CMK (cell line): ENCODE measurements at places on chromosomes 5 and 9.

DNA sequence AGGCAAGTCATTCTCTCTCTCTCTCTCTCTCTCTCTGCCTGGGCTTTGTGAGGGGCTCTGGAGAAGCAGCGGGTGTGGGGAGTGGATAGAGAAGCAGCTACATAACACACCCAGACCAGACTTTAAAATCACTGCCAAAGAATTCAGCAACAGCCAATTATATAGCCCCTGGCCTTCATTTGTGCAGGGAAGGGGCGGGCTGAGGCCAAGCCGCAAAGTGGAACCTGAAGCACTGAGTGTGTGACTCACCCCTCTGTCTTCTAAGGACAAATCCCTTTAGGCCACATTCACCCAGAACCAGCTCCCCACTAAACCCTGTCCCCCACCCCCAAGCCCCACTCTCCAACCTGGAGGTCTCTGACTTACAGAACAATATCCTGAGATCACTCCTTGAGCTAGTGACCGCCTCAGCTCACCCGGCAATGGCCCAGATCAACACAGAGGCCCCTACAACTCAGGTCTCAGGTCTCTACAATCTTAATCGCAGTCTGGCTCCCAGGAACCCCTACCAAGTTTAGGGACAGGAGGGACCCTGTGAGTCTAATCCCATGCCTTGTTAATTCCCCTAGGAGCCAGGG, 6.0 kb downstream of the B4GALT1 start:
- no peak for DNase-seq

DNA sequence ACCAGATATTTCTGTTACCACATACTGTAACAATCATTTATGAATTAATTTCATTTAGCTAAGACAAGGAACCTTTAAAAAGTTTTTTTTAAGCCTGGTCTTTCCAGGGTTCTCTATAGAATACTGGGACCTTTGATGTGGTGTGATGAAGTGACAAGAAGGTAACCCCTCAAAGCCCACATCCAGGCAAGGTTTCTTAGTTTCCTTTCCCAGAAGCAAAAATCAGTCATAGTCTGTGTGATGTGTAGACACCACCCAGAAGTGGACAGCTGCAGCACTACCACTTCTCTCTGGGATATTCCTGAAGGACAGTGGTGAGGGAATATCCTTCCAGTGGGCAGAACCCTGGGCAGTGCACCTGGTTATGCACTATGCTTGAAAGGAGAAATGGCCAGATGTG, 115.6 kb downstream of the TTC39B start:
- DNase-seq, result no peak

- DNase-seq, result no peak
Measured at GRCh38 chr9:88013035-88013434, 38.7 kb upstream of the CDK20 start.

DNA sequence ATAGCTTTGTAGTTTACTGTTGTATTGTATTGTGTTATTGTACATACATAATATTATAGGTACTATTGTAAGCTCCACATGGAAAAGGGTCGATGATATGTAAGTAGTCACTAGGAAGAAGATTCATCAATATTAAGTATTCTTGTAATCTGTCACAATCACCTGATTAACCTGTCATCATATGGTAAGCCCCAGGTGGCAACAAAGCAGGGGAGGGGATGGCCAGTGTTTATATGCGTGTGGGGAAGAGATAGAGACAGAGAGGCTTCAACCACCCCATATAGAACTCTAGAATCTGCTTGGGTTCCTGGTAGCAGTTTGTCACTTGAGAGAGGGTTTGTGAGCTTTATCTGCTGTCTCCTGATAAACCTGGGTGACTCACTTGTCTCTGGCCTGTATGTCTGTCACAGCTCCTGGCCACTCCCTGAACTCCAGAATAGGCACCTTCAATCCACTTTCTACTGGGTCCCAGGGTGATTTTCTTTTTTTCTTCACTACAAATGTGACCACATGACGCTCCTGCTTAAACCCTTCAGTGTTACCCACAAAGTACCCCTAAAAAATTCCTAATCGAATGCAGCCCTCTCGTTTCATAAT, 48.9 kb upstream of the CPEB4 start:
- DNase-seq, result no peak

- DNase-seq, result no peak
Measured at GRCh38 chr5:96433066-96433447, at the start of gene PCSK1. Gene PCSK1 (minus strand): TSS chr5:96433248. CDS start chr5:96433042, 206 bp downstream.

DNA sequence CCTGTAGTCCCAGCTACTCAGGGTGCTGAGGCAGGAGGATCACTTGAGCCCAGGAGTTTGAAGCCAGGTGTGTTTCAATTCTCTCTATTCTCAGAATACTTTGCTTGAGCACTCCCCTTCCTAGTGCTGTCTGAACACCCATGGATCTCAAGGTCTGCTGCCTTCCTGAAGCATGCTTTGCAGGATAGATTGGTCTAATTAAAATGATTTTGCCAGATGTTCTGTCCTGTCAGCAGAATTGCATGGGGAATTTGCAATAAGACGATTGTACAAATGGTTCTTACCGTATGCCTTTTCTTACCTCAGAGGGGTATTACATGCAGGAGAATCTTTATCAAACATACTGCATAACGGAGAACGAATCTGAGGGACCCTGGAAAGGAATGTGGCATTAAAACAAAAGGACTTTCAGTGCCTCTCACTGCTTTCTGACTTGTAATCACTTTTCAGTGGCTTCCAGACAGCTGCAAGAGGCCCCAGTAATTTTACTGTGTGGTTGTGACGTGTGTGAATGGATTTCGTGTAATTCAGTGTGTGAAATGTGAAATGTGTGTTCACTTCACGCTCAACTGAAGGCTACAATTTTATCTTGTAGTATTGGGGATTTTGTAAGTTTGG, 587.2 kb upstream of the SEMA6A start:
- DNase-seq, result no peak

GRCh38 chr9:81629440-81629839, 59.9 kb downstream of the TLE1 start:
- no peak for DNase-seq

DNA sequence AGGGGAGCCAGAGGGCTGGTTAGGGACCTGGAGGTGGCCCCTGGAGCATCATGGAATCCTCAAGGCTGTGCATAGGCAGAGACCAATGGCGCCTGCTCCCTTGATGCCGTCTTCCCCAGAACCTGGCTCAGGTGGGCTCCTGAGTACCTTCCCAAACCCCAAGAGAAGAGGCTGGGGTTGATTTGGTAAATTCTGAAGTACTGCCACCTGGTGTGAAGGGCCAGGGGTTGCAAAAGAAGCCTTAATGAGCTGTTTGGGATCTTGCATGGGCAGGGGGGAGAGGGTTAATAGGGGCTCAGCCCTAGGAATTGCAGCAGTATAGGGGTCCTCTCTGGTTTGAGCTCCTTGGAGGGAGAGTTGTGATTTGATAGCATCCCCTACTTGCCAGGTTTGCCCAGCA, 52.1 kb downstream of the CYSTM1 start:
- DNase-seq, result no peak

- no peak for DNase-seq
Measured at GRCh38 chr5:32342656-32343055, 29.9 kb upstream of the MTMR12 start.

GRCh38 chr5:27706832-27707231, 668.4 kb upstream of the CDH9 start:
- no peak for DNase-seq

DNA sequence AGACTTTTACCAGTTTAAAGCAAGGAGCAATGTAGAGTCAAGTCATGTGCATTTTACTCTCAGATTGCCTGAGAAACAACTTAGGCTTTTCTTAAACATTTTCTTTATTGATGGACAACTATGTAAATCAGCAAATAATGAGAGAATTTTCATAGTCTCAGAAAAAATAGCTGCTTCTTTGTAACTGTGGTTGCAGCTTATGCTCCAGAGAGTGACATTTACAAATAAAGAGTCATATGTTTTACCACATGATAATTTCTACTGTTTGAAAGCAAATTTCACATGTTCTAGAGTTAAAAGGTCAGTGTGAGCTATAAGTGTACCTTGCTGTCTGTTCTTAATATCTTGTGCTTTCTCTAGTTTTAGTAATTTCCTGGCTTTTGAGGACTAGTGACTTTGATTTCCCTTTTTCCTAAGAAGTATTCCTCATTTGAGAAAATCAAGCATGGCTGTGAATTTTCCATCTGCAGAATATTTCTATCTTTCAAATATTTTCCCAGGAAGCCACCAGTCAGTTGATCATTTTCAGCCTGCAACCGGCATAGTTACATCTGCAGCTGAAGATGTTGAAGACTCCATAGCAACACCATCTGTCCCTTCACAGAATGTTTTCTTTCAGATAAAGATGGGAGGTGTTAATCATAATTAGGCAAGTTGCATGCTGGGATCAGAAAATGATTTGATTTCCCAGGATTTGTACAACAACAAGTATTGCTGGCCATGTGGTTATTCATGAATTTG, 229.9 kb downstream of the SGCD start:
- no peak for DNase-seq

GRCh38 chr5:147017191-147017590, 138.6 kb upstream of the PPP2R2B start:
- DNase-seq, result no peak

- no peak for DNase-seq
Measured at GRCh38 chr5:111853748-111854147, 96.8 kb upstream of the NREP start.

- DNase-seq, result no peak
Measured at GRCh38 chr5:16464664-16465543, 696 bp downstream of the ZNF622 start.

- DNase-seq, result no peak
Measured at GRCh38 chr9:113154471-113154870, 3.7 kb downstream of the SLC31A2 start.

GRCh38 chr5:77172713-77173328, 37.7 kb upstream of the PDE8B start:
- no peak for DNase-seq

- no peak for DNase-seq
Measured at GRCh38 chr5:98482321-98483300, 290.9 kb upstream of the RGMB start.

DNA sequence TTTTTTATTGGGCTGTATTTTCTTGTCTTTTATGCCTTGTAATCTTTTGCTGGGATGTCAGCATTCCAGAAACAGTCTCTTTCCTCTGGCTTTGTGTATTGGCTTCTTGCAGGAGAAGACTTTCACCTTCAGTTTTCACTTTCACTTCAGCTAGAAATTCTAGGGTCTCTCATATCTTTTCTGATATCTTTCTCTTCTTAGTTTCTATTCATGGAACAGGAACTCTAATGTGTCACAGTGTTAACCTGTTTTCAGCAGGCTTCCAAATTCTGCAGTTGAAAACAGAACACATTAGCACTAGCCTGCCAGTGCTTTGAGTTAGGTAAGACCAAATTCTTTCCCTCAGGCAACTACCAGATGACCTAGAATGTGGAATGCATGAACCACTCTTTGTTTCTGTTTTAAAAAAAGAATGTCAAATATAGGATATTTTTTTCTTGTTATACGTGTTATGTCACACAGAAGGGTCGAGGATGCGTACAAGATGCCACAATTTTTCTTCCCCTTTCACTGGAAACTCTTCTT, 164.7 kb downstream of the TUSC1 start:
- no peak for DNase-seq

DNA sequence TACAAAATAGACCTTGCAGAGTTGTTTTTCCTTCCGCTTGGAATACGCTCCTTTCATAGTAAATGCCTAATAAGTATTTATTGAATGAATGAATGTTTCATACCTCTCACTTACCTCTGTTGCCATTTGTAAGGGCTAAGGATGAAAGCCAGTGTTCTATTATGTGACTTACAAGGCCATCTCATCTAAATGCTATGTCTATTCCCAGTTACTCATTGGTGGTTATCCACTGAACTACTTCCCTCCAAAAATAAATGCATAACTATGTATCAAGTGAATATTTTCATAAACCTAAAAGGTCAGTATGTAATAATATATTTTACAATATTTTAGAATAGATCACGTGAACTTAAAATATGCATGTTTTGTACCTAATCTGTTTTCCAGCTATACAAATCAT, 670.5 kb upstream of the RGMB start:
- no peak for DNase-seq

DNA sequence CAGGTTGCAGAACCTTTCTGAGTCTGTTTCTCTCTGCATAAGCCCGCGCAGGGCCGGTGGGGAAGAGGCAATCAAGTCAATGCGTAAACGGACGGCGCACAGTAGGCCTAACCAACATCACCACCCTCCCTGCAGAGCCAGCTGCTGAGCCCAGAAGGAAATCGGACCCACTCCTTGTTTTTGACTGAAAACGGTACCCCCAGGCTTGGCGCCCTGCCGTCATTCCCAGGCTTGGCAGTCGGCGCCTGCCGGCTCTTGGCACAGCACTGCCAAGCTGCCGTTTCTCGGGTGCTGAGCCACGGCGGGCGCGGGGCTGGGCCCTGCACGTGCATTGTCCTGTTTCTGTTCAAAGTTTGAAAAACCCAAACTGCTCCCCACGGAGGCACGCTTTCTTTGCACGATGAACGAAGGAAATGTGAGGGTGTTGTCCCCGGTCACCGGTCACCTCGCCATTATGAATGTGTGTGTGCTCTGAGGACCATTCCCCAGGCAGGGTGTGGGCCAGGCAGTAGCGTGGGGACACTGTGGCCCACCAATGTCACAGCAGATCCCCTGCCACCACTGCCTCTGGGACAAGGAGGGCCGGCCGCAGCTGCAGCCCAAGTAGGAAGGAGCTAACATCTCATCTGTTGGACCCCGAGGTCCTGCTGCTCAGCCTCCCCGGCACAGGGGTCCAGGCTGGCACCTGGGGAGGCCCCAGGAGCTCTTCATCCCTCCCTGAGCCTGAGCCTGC, 20.1 kb downstream of the FIBCD1 start:
- DNase-seq, result no peak

GRCh38 chr5:119212676-119213075, 141.8 kb downstream of the DMXL1 start:
- DNase-seq, result no peak

DNA sequence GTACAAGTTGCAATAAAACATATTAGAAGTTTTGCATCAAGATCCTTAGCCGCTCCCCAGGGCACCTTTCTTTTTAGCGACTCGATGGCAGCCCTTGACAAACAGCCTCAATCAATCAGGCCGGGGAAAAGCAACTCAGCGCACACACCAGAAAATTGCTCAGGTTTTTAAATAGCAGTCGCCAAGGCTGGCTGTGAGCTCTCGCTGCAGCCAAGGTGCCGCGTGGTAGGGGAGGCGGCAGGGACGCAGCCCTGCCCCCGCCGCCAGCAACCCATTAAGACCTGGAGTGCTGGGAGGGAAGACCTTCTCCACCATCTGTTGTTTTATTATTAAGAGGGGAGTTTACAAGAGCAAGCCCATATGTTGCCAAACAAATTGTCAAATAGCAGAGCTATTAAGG, 22.6 kb downstream of the ASS1 start:
- no peak for DNase-seq

DNA sequence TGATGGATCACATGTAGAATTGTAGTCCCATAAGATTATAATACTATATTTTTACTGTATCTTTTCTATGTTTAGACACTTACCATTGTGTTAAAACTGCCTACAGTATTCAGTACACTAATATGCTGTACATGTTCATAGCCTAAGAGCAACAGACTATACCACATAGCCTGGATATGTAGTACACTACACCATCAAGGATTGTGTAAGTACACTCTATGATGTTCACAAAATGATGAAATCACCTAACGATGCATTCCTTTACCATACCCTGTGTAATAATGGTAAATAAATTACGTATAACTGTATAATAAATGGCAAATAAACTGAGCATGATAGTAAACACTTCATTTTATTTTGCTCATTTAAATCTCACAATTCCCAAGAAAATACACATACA, 60.3 kb downstream of the RICTOR start:
- DNase-seq, result no peak
